ENCODE measurements at places on chromosomes 5 and 9. TPM values are rescaled to one million over a fixed set of nuclear protein-coding genes. Genes with fewer than 3 reads are reported as not detected.

DNA sequence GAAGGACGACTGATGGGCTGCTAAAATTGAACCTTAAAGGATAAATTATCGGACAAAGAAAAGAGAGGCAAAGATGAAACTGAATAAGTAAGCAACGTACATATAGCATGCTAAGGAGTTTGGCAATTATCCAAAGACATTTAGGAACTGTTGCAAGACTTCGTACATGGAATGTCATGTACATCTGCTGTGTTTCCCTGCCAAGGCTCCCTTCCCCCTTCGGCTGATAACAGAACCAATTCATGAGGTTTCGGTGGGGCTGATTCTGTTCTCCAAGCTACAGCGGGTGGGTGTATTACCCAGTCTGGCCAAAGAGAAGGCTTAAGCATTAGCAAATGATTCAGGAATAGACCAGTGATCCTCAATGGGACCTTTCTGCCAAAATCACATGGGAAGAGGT is 190.9 kb upstream of the FREM1 start:
- no peaks in the 10 kb centered on the region for H3K36me3 ChIP-seq
- H3K4me3 ChIP-seq, result no peak overlapping the region
- H3K27ac ChIP-seq, result no peak overlapping the region
- DNase-seq, result no peak
- H3K27me3 ChIP-seq, result no peaks in the 10 kb centered on the region

- H3K36me3 ChIP-seq, result no peaks in the 10 kb centered on the region
- peaks cover 7% of the 10 kb centered on the region for H3K27me3 ChIP-seq
- no peak for DNase-seq
- H3K4me3 ChIP-seq, result no peak overlapping the region
- H3K27ac ChIP-seq, result no peak overlapping the region
- H3K4me1 ChIP-seq, result peaks cover 5% of the 10 kb centered on the region
Observed at GRCh38 chr5:42912184-42912798, 100.6 kb upstream of the SELENOP start.

GRCh38 chr5:104023739-104024138 is 461.1 kb upstream of the NUDT12 start:
- no peaks in the 10 kb centered on the region for H3K27me3 ChIP-seq
- no peak for DNase-seq
- H3K36me3 ChIP-seq, result no peaks in the 10 kb centered on the region
- no peak overlapping the region for H3K27ac ChIP-seq
- H3K4me3 ChIP-seq, result no peak overlapping the region

DNA sequence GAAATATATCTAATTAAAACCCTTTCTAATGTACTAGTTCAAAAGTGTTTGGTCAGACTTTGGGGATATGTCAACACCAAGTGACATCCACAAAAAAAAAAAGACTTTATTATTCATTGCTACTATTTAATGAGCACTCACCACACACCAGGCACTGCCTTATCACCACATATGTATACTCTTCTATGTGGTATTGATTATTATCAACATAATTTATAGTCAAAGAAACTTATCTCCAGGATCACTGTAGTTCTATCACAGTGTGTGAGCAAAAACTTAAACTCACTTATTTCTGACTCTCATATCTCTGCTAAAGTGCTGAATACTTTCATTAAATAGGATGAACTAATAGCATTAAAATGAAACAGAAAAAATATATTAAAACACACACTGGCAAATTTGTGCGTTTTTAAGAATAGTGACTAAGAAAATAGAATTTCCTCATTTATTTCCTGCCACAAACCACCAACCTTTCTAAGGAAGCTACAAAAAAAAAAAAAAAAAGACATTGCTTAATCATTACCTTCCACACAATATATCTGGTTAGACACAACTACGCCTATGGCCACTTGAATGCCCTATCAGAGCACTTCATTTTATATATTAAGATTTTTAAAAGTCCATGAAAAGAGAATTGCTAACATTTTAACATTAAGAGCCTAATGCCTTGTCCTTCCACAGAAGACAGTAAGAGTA is 12.8 kb downstream of the SLCO4C1 start:
- H3K27ac ChIP-seq, result no peak overlapping the region
- H3K27me3 ChIP-seq, result no peaks in the 10 kb centered on the region
- no peak for DNase-seq
- H3K4me1 ChIP-seq, result no peaks in the 10 kb centered on the region

DNA sequence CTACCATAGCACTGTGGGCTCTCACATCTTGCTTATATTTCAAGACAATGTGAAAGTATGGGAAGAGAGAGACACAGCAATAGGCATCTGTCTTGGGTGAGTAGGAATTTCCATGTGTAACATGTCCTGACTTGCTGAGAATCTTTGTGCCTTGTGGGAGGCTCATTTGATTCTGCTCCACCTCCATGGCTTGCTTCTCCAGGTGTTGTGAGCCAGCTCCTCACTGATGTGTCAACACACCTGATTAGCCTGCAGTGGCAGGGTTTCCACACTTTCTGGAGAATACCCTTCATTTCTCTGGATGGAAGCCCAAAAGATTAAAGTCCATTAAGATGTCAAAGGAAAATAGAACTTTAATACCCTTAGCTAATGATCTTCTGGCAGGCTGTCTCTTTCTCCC is 613.6 kb downstream of the ZNF608 start:
- no peaks in the 10 kb centered on the region for H3K36me3 ChIP-seq
- H3K27me3 ChIP-seq, result no peaks in the 10 kb centered on the region
- DNase-seq, result no peak
- H3K4me1 ChIP-seq, result peaks cover 6% of the 10 kb centered on the region
- no peak overlapping the region for H3K27ac ChIP-seq
- no peak overlapping the region for H3K4me3 ChIP-seq

- no peak overlapping the region for H3K27ac ChIP-seq
- DNase-seq, result no peak
- H3K4me1 ChIP-seq, result peaks cover 12% of the 10 kb centered on the region
- H3K4me3 ChIP-seq, result no peak overlapping the region
Observed at GRCh38 chr5:16483361-16483760, 17.8 kb upstream of the ZNF622 start.

GRCh38 chr9:5263351-5264218 is 32.4 kb downstream of the INSL4 start:
- no peak for DNase-seq
- no peak overlapping the region for H3K27ac ChIP-seq
- H3K4me3 ChIP-seq, result no peak overlapping the region
- no peaks in the 10 kb centered on the region for H3K4me1 ChIP-seq
- no peaks in the 10 kb centered on the region for H3K36me3 ChIP-seq
- no peaks in the 10 kb centered on the region for H3K27me3 ChIP-seq

The C9orf153 gene
- not detected for total RNA-seq

The PITX1 gene
- total RNA-seq, result 1.4 TPM

The OGN gene
- 1.7 TPM for total RNA-seq
